Spinal cord (tissue), 10 donors: ENCODE measurements at places on chromosomes 12 and 14. TPM values are rescaled to one million over a fixed set of nuclear protein-coding genes. Genes with fewer than 3 reads are reported as not detected.

The FBRSL1 gene
- 4.1 TPM for total RNA-seq

The PLEKHG3 gene
- total RNA-seq, result 45.6 TPM

- no peak for DNase-seq
These were observed 18.6 kb upstream of the RIN3 start for GRCh38 chr14:92495027-92495426.

- DNase-seq, result no peak
These were observed 149.0 kb downstream of the NAV3 start for GRCh38 chr12:77979597-77980250.

DNA sequence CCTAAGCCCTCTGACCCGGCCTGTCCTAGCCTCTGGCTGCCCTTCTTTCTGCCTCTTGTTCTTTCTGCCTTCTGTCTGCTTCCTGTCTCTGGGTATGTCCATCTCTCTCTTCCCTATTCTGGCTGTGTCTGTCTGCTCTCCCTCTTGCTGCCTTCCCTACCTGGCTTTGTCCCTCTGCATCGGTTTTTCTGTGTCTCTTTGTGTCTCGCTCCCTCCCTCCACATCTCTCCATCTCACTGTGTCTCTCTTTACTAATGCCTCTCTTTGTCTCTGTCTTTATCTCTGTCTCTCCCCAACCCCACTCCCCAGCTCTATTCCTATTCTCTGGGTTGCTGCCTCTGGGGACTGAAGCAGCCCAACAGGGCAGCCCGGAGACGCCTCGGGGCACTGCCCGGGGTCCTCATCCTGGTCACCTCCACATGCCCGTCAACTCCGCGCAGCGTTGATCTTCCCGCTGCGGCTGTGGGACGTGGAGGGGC lies 10.1 kb downstream of the SHMT2 start:
- DNase-seq, result no peak

DNA sequence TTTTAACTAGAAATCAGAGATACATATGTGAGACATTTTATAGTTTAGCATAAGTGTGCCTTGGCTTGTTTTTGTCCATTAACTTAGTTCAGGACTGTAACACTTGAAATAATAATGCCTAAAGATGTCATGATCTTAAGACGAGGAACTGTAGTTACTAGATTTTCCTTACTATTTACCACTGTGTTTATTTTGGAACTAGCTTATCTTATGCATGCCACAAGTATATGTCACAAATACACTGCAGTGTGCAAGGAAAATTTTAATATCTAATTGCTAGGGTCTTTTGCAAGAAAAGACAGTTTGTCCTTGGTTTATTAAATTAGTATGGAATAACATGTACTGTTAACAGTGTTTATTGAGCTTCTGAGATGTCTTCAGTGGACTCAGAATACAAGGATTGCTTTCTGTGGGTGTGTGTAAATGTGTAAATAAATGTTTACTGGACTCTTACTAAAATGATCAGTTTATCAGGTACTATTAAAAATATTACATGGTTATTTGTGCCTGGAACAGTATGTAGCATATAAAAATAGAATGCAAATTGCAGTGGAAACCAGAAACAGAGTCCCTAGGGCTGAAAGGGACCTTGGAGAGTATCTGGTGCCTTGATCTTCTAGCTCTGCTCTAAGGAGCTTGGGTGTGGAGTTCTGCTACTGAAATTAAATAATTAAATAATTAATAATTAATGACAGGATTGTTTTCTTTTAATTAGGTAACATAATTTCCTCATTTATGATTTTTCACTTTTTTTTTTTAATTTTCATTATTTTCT lies 58.1 kb downstream of the FGD4 start:
- DNase-seq, result no peak

DNA sequence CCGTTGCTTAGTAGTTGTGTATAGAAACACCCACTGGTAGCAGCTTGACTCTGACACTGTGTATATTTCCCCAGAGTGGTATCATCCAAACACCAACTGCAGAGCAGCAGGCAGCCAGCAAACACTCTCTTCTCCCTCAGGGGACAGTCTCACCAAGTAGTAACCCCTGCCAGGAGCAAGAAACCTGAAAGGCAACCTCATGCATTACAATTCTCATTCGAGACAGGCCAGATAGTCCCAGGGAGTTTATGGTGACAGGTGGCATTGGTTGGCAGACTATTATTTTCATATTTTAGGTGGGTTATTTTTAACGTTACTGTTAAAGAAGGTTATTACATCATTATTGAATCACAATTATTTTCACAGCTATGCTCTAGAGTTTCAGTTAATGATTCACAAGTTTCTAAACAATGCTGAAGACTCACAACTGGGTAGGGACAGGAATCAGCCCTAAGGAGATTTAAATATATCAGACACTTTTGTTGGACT lies 222.8 kb downstream of the EGLN3 start:
- DNase-seq, result no peak

- DNase-seq, result no peak
These were observed 364.1 kb upstream of the E2F7 start for GRCh38 chr12:77429426-77429825.
